ENCODE measurements at places on chromosomes 3 and 15.
A peak's percentile ranks its signal among the peaks of the same experiment; 100 is the strongest.

GRCh38 chr15:35466476-35466875 lies 79.5 kb downstream of the DPH6 start:
- DNase-seq = no peak

DNA sequence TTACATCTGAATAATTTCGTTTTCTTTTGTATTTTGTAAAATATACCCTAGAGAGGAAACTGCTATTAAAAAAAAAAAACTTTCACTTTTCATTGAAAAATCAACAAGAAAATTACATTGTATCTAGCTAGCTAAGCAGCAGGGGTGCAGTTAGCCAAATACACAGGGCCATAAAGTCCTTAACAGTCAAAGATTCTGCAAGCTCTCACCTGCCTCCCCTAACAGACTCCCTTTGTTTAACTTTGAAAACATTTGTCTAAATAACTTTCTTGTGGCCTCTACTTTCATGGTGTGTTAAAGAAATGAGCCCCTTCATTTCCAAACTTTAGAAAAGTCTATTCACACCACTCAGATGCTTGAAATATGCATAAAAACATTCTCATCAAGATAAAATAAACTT lies 23.3 kb downstream of the CBLB start:
- no peak for DNase-seq

GRCh38 chr15:48186271-48186670 lies 5.2 kb upstream of the CTXN2 start:
- no peak for DNase-seq

DNA sequence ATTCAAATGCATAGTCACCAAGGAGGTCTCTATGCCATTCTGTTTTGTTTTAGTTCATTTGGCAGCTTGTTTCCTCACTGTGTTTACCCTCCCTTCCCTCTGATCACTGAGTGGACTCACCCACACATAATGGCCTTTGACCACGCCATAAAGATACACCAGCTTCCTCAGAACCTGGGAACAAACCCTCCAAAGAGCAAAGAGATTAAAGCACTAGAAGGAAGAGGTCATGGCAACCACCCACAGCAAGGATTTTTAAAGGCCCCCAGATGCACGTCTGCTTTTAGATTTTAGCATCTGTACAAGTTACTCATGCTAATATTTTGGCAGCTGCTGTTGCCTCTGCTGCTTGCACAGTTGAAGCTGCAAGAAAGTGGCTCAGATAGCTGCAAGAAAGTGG lies 47.9 kb upstream of the CADPS start:
- DNase-seq = no peak

DNA sequence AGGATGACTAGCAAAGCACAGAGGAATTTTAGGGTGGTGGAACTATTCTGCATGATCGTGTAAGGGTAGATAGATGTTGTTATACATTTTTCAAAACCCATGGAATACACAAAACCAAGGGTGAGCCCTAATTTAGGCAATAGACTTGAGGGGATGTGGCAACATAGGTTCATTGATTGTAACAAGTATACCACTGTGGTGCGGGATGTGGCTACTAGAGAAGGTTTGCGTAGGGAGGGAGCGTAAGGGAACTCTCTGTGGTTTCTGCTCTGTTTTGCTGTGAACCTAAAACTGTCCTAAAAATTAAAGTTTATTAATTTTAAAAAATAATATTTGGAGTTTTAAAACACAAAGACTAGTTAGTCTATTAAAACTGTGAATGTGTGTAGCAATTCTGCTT lies 202.8 kb downstream of the PLCL2 start:
- DNase-seq = no peak

DNA sequence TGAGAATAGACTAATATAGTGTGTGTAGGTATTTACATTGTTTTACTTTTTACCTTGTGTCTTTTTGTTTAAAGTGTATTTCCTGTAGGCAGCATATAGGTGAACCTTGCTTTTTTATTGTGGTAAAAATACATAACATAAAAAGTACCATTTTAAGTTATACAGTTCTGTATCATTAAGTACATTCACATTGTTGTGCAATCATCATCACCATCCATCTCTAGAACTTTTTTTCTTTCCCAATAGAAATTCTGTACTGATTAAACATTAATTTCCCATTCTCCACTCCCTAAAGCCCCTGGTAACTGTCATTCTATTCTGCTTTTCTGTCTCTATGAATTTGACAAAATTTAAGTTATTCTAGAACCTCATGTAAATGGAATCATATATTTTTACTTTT lies 48.2 kb upstream of the EIF5A2 start:
- no peak for DNase-seq

DNA sequence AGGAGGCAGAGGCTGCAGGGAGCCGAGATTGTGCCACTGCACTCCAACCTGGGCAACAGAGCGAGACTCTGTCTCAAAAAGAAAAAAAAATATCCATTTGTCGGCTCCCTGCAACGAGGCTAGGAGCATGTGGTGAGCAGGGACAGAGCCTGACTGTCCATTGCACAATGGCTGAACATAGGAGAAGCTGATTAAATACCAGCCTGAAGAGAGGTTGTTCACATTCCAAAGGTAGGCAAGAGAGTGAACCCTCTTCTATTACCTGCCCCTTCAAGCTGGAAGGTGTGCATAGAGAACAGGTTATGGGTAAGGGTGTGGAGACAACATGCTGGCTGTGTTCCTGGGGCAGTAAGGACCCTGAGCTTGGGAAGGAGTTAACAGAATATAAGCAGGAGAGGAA lies 78.7 kb downstream of the DAPK2 start:
- DNase-seq = no peak

DNA sequence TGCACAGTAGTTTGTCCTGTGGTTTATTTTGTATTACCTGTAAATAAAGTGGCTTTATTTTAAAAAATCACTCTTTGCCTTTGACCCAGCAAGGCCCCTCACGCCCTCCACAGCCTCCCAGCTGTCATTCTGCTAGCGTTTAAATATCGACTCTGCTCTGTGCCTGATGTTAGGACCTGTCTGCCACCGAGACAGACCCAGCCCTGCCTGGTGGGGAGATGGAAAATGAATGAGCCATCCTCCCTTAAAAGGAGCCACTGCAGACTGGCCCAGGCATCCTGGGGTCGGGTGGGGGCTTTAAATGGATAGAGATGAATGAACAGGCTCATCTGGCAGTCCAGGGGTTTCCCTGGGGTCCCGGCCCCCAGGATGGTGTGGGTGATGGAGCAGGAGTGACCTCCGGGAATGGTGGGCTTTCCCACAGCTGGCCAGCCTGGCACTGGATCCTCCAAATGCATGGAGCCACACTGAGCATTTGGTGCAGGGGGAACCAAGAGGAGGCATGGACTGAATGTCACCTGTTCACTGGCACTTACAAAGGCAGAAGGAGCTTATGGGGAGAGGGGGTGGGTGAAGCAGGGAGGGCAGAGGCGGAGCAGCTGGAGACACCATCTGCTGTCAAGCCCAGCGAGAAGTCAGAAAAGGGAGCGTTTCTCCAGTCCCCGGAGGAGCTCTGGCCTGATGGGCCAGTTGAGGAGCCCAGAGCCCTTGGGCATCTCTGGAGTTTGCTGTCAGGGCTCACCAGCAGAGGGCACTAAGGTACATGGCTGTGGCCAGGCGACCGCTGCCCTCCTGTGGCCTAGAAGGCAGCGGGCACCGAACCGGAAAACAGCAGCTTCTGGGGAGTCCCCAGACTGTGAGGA lies 11.9 kb downstream of the GRM2 start:
- DNase-seq = peak; percentile 38

- DNase-seq = no peak
Observed at GRCh38 chr3:21120826-21121225, 630.2 kb downstream of the ZNF385D start.

- DNase-seq = no peak
Observed at GRCh38 chr15:100338971-100339444, 2.8 kb downstream of the ADAMTS17 start.

- DNase-seq = no peak
Observed at GRCh38 chr3:108190346-108190745, 31.9 kb downstream of the IFT57 start.

- DNase-seq = no peak
Observed at GRCh38 chr3:124610130-124610529, 120.1 kb upstream of the UMPS start.

DNA sequence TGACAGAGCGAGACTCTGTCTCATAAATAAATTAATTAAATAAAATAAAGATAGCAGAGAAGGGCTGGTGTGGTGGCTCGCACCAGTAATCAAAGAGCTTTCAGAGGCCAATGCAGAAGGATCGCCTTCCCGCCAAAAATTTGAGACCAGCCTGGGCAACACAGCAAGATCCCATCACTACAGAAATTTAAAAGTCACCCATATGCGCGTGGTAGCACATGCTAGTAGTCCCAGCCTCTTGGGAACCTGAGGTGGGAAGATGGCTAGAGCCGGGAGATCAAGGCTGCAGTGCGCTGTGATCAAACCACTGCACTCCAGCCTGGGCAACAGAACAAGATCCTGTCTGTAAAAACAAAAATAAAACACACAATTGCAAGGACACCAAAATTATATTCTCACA lies 9.6 kb downstream of the SMARCC1 start:
- no peak for DNase-seq

- DNase-seq = no peak
Observed at GRCh38 chr3:189909139-189909538, 211.6 kb downstream of the P3H2 start.

- no peak for DNase-seq
Observed at GRCh38 chr15:25706176-25706955, 156.8 kb downstream of the ATP10A start.

DNA sequence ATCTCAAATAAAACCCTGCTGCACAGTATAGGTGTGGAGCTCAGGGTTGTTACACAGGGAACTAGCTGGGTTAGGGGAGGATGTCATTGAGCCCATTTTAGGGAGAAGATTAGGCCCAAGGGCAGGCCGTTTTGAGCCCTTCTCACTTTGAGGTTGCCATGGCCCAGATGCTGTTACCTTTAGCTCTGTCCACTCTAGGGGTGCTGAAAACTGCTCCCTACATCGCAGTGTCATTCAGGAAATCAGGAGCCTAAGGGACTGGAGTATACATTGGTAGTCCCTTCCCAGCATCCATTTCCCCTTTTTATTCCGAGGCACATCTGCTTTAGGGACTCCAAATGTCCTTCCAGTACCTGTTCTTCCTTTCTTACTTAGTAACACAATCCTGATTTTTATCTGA lies 79.0 kb upstream of the SELENOK start:
- no peak for DNase-seq

DNA sequence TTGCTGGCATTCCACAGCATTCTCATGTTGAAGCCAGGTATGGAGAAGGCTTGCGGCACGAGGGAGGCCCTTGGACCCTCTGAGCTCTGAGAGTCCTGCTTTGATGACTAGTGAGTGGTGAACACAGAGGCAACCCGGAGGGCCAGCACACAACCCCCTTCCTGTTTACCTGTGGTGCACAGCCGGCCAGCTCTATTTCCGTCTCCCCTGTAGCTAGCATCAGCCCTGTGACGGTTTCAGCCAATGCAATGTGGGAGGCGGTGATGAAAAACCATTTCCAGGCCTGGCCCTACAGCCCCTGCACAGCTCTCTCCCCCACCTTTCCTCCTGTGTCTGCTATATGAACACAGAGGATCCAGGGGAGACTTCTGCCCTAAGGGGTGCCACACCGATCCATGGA lies 76.8 kb upstream of the KLHL25 start:
- DNase-seq = no peak

Data from activated CD8-positive, alpha-beta memory T cell treated with anti-CD3 and anti-CD28 coated beads for 48 hours (primary cell).